Inflammatory macrophage treated with lipopolysaccharide for 4 hours (primary cell): ENCODE measurements at places on chromosomes 13 and 19.

GRCh38 chr19:19081642-19082151 lies 17.9 kb downstream of the SLC25A42 start:
- DNase-seq: no peak

DNA sequence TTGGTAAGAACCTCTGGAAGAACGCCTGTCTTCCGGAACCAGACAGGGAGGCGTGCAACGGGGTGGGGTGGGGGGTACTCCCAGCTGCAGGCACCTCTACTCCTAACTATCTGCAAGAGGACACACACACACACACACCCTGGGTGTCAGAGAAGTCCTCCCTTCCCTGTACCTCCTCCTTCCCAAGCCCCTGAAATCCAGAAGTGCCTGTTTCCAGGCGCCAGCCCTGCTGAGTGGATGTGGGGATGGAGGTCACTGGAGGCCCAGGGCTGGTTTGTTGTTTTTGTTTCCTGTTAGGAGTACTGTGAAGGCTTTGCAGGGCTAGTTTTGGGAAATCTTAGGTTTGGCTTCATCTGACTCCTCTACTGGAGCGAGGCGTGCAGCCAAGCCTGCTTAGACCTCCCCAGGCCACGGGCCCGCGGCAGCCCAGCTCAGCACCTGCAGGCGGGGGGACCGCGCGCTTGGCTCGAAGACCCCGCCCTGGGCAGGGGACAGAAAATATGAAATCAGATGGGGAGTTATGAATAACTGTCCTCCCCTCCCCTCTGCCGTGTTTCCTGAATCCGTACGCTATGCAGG lies 36.4 kb downstream of the SOX1 start:
- DNase-seq: no peak

- DNase-seq: peak; percentile 86
Measured at GRCh38 chr19:51135004-51135403, 7.1 kb upstream of the SIGLEC7 start.

DNA sequence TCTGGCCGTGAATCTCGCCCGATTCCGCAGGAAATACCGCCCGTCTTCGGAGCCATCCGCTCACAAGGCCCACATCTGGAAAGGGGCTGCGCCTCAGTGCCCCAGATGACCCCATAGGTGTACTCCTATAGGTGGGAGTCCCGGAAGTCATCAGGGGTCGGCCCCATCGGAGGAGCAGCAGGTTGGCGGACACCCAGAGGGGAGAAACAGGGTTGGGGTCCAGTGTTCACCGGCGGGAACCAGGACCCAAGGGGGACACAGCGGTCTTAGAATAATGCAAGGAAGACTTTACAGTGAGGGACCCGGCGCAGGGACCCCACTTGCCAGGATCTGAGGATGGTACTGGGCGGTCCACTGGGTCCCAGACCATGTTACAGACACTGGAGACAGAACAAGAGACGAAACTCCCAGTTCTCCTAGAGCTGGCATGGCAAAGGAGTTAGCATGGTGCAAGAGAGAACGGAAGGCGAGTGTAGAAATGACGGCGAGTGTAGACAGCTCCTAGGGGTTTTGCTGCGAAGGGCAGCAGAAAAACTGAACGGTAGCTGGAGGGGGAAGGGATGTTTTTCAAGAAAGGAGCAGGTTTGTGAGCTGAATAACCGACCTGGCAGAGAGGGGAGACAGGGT lies 4.2 kb upstream of the RGL3 start:
- DNase-seq: no peak

GRCh38 chr13:34207334-34207733 lies 389.4 kb downstream of the RFC3 start:
- DNase-seq: no peak

- DNase-seq: no peak
Measured at GRCh38 chr13:101618440-101619187, 166.1 kb downstream of the ITGBL1 start.

- no peak for DNase-seq
Measured at GRCh38 chr19:43315851-43316250, 37.6 kb upstream of the CD177 start.

GRCh38 chr19:19429361-19429760 lies 23.9 kb downstream of the GATAD2A start:
- DNase-seq: no peak

GRCh38 chr19:1155352-1156304 lies 18.4 kb downstream of the SBNO2 start:
- DNase-seq: no peak
